ENCODE measurements at places on chromosomes 2 and 18.

- no peak for DNase-seq
Measured at GRCh38 chr2:16719485-16719808, 53.8 kb upstream of the CYRIA start.

DNA sequence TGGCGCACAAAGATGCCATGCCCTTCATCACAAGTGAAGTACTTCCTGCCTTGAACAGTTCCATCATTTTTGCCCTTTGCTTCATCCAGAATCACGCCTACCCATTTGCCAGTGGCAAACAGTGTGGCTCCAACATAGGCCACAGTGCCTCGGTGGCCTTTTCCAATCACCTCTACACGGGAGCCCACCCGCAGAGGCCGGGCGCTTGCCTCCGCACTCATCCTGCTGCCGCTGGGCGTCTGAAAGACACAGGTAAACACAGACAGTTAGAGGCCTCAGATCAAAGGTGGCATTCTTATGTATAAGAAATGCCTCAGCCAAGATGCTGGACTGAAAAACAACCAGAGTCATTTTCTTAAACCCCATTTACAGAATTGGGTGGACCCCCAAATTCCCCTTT, 2.1 kb downstream of the DCTN1 start:
- no peak for DNase-seq

DNA sequence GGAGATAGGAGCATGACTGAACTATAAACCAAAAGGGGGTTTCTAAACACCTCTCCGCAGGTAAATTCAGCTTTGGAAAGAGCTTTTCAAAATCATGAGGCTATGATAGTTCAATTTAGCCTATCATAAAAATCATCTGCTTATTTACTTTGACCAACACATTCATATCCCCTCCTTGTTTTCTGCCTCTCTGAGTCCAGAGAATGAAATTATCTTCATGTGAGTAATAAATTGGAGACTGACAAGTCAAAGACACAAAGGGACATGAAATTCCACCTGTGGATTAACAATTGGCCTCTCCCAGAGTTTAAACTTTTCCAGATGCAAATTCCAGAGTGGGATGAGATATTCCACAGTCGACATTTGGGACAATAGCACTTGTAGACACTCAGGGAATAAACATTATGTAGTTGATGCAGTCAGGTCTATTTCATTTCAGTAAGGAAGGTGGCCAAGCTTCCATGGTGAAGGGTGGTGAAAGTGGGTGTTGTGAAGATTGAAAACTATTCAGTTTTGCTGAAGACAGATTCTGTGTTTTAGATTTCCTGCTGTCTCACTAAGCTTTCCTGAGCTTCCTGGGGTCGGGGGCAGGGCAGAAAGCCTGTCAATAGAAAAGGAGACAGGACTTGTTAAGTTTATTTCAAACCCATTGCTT, 84.7 kb downstream of the CDC42EP3 start:
- no peak for DNase-seq

GRCh38 chr18:44778788-44779187, 98.1 kb downstream of the SETBP1 start:
- DNase-seq, result no peak

GRCh38 chr2:101435001-101435862, 39.7 kb downstream of the RFX8 start:
- no peak for DNase-seq

DNA sequence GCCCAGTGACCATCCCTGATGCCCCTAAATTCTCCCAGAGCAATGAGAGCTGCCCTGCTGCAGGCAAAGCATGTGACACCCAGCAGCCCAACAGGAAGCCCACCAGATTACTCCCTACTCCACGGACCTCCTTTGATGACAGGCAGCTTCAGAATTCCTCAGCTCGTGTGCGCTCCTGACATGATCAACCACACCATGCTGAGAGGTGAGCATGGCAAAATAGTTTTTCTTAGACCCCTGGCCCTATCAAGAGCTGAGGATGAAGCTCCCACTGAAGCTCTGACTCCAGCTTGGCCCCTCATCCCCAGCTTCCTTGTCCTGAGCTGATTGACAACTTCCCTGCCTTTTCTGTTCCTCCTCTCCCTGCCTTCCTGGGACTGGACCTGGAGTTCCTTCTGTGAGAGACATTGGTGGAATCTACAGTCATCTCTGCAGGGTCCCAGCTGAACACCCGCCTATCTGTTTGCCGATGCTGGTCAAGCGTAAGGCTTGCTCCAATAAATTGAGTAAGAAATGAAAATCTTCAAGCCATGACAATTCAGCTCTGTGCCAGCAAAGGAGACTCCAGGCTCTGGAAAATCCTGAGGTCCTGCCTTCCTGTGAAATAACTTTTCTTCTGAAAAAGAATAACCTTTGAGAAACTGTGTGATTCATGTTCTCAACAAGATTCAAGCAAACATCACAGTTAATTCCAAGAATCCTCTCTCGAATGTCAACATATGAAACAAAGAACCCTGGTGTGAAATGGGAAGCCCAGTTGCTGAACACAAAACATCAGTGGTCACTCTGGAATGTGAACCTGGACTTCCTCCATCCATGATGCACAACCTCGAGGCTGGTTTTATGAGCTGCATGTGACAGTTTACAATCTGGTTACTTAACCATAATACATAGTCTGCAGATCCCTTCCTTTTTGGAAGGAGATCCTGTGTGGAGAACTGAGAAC, 201.1 kb downstream of the SPP2 start:
- peak; percentile 33 for DNase-seq

GRCh38 chr2:201872591-201872990, 66.3 kb downstream of the CDK15 start:
- no peak for DNase-seq

DNA sequence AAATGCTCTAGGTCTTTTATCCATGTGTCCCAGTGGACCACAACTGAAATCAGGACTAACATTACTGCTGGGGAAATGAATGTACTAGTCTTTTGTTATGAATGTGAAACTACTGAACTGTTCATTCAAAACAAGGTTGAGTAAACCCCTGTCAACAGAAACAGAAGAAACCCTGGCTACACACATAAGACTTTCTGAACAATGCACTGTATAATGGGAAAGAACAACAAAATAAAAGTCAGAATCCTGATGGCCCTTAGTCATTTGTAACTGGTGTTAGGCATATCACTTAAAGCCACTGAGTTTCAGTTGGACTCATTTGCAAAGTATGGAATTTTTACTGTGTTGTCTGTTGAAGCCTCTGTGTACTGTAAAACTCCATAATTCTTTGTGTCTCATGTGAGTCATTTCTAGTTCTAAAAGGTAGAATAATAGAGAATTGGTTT, 77.0 kb upstream of the UBXN4 start:
- DNase-seq, result no peak

GRCh38 chr18:48066225-48066652, 135.8 kb upstream of the SMAD2 start:
- no peak for DNase-seq

- DNase-seq, result no peak
Measured at GRCh38 chr2:69469784-69470183, 32.5 kb upstream of the NFU1 start.

DNA sequence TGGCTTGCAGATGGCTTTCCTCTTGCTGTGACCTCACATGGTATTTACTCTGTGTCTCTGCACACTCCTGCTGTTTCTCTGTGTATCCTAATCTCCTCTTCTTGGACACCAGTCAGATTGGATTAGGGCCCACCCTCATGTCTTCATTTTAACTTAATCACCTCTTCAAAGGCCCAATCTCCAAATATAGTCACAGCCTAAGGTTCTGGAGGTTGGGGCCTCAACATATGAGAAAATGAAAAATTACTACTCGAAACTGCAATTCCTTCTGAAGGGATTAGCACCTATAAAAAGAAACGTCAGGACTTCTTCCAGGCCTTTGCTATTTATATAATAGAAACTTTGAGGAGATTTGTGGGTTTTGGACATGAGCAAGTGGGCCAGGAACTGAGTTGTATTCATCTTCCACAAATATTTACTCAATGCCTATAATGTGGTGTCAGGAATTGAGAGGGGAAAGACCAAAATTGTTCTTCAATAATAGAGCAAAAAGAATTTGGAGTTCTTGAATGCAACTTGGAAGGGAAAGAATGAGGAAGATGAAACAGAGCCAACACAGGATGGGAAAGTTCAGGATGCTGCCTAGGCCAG, 270.0 kb upstream of the FN1 start:
- DNase-seq, result no peak

DNA sequence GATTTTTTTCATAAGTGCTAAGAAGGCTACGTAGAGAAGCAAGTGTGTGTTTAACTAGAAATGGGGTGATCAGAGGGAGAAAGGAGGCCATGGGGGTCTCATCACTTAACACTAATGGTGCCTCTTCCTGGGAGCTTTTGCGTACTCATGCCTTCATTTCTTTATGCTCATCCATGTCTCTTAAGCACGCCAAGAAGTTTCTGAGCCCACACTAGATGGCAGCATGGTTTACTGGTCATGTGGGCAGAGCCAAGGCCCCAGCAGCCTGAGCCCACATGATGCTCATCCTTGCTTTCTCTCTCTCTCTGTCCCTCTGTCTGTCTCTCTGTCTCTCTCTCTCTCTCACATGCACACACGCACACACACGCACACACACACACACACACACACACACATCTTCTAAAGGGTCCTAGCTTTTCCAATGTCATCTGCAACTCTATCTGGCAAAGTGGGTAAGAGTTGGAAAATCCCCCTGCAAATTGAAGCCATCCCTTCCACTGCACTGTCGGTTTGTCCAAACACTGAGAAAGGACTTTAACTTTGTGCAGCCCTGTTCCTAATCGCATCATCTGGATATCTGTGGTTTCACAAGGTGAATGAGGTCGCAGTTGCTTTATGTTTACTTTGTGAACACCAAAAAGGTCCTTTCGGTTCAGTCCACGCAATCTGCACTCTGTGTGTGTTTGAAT, 137.1 kb upstream of the CCDC68 start:
- peak; percentile 19 for DNase-seq

- DNase-seq, result no peak
Measured at GRCh38 chr2:237422309-237422708, 8.3 kb upstream of the COL6A3 start.

GRCh38 chr2:137357634-137358033, 592.3 kb downstream of the THSD7B start:
- no peak for DNase-seq

DNA sequence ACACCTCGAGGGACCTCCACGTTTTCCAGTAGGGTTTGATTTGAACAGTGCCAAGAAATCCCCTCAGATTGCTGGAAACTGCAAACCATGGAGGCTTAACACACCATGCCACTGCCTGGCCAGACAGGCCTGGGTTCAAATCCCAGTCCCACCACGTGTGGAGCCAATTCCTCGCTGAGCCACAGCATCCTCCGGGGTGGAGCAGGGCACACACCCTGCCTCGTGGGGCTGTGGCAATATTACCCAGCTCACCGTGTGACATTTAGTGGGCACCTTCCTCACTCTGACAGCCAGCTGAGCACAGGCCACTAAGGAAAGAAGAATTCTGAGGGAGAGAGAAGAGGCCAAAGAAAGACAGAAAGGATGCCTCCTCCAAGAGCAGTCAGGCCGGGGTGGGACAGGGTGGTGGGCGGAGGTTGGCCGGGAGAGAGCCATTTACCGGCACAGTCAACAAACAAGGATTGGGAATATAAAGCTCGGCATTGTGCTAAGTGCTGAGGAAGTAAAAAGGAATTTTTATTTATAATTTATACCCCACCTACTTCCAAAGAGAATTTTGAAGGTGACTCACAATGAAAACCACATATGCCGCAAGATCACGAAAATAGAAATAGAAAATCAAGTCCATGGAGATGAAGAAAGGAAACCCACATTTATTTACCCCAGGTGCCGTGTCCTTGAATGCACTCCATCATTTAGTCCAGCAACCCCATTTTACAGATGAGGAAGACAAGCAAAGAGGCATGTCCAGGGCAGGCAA, 111.5 kb downstream of the MCFD2 start:
- DNase-seq, result no peak

All from suppressor macrophage (primary cell).